Activated CD8-positive, alpha-beta T cell treated with anti-CD3 and anti-CD28 coated beads for 36 hours (primary cell): ENCODE measurements at places on chromosomes 13 and 19. TPM values are rescaled to one million over a fixed set of nuclear protein-coding genes. Genes with fewer than 3 reads are reported as not detected.

GRCh38 chr19:39474139-39474620 lies 6.5 kb upstream of the TIMM50 start:
- no peaks in the 10 kb centered on the region for H3K27me3 ChIP-seq
- peak; percentile 80 for DNase-seq
- H3K36me3 ChIP-seq: peaks cover 54% of the 10 kb centered on the region
- peaks cover 32% of the 10 kb centered on the region for H3K4me1 ChIP-seq
- H3K27ac ChIP-seq: no peak overlapping the region
- H3K4me3 ChIP-seq: no peak overlapping the region

- peaks cover 26% of the 10 kb centered on the region for H3K36me3 ChIP-seq
- DNase-seq: no peak
- peaks cover 18% of the 10 kb centered on the region for H3K4me1 ChIP-seq
- no peaks in the 10 kb centered on the region for H3K27me3 ChIP-seq
- no peak overlapping the region for H3K27ac ChIP-seq
Measured at GRCh38 chr19:12641456-12641855, 25.1 kb downstream of the MAN2B1 start.

- H3K27ac ChIP-seq: peak overlapping the region; percentile 55
- H3K4me3 ChIP-seq: peak overlapping the region; percentile 80
- peaks cover 13% of the 10 kb centered on the region for H3K4me1 ChIP-seq
- no peaks in the 10 kb centered on the region for H3K36me3 ChIP-seq
Measured at GRCh38 chr13:49936968-49937273, 781 bp upstream of the SPRYD7 start.

DNA sequence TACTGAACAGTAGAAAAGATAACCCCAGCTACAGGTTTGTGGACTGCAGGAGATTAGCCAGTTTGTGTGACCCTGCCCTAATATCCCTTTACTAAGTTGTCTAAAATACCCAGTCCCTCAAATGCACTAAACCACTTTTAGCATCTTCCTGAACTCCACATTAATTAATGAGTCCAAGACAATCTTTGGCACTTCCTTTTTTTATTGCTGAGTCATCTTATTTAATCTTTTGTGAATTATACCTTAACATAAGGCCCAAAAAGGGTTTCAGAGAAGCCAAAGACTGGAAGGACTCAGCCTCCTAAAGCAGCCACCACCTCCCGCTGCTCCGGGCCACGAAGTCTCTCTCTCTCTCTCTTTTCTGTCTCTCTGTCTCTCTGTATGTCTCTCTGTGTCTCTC lies 48.8 kb upstream of the PDCD5 start:
- H3K27ac ChIP-seq: no peak overlapping the region
- H3K36me3 ChIP-seq: no peaks in the 10 kb centered on the region
- H3K27me3 ChIP-seq: peaks cover 3% of the 10 kb centered on the region
- no peaks in the 10 kb centered on the region for H3K4me1 ChIP-seq
- DNase-seq: no peak

NAPSA gene
- total RNA-seq: 20.0 TPM

ZSCAN4 gene
- not detected for total RNA-seq

DUXA gene
- not detected for total RNA-seq

USHBP1 gene
- total RNA-seq: 0.29 TPM

LMTK3 gene
- total RNA-seq: 4.0 TPM

COL5A3 gene
- total RNA-seq: 2.7 TPM
